GM10248 (cell line): ENCODE measurements at places on chromosomes 1 and 21.
A peak's percentile ranks its signal among the peaks of the same experiment; 100 is the strongest.

DNA sequence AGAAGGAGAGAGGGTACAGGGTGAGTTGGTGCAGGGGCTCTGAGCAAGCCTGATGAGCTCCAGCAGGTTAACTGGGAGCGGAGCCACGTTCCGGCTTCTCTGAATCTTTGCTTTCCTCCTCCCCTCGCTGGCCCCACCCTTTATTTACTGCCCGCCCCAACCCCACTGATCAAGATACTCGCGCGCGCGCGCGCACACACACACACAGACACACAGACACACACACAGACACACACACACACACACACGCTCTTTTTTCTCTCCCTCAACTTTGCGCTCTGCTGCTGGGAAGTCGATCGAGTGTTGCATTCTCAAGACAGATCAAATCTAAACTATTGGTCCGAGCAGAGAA lies at the start of gene GRIK1:
GRIK1 (minus strand) TSS at position 73 of the 352 bp plus-strand sequence.
- DNase-seq, result no peak

- DNase-seq, result no peak
Observed at GRCh38 chr1:245241526-245242130, 86.8 kb downstream of the KIF26B start.

GRCh38 chr1:89484092-89485038 lies 40.3 kb upstream of the LRRC8B start:
- DNase-seq, result no peak

- DNase-seq, result no peak
Observed at GRCh38 chr21:34603710-34604057, 11.2 kb downstream of the RCAN1 start.

DNA sequence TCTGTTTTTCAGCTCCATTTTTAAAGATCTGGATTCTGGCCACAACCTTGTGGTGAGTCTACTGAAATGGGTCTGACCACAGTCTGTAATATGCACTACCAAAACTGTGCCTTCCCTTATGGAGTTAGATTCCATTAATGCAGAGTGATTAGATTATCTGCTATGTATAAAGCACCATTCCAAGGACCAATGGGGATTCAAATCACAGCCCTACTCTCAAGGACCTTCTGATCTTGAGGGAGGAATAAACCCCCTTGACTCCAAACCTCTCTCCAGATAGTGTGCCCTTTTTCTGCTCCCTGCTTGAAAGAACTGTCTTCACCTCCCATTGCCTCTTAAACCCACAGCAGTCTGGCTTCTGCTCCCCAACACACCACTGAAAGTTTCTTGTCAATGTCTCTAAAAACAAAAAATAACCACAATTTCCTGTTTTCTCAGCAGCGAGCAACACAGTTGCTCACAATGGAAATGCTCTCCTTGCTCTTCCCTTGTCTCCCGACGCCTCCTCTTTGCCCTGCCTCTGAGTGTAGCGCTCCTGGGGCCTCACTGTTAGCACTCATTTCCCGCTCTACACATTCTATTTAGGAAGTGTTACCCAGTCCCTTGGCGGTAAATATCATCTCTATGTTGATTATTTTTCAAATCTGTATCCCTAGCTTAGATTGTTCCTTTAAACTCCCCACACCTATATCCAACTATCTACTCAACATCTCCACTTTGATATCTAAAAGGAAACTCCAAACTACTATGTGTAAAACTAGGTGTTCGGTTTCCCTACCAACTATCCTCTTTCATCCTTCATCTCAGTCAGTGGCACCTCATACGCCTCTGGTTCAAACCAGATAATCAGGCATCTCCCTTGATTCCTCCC lies 13.6 kb downstream of the PCNX2 start:
- DNase-seq, result peak; percentile 47
